Right cardiac atrium (tissue), 5 donors: ENCODE measurements at places on chromosomes 7 and 10.

DNA sequence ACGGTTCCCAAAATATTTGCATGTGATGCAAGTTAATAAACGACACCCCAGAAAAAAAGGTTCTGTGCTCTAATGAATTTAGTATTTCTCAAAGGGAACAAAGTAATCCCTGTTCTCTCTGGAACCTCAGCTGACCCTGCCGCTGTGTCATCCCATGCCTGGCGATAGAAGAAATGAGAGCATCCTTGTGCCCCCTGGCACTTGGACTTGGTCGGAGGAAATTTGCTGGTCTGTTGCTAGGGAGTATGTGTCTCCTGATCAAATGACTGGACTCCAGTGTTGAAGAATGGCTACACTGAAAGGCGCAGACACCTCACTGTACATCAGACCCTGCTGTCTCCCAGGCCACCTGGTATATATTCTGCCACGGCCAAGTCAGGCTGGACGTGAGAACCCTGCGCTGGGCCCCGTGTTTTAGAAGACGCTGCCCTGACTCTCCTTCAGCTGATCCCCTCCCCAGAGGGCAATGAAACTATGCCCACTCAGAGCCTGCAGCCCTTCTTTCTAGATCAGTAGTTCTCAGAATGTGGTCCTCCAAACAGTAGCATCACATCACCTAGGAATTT, 67.2 kb downstream of the THNSL1 start:
- no peak for DNase-seq

DNA sequence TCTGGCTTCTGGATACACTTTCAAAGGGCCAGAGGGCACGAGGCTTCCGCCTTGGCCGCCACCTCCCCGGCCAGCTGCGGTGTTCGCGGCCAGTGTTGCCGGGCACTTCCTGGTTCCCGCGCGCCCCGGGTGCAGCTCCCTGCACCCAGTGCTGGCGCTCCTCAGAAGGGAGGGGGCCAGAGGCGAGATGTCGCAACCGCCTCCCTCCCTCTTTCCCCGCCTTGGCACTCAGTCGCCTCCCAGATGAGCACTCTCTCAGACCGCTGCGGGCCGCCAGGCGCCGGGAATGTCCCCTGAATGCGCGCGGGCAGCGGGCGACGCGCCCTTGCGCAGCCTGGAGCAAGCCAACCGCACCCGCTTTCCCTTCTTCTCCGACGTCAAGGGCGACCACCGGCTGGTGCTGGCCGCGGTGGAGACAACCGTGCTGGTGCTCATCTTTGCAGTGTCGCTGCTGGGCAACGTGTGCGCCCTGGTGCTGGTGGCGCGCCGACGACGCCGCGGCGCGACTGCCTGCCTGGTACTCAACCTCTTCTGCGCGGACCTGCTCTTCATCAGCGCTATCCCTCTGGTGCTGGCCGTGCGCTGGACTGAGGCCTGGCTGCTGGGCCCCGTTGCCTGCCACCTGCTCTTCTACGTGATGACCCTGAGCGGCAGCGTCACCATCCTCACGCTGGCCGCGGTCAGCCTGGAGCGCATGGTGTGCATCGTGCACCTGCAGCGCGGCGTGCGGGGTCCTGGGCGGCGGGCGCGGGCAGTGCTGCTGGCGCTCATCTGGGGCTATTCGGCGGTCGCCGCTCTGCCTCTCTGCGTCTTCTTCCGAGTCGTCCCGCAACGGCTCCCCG, at the start of gene FFAR4:
Gene FFAR4, plus strand, starts transcription at position 231 of the 842 bp plus-strand sequence. Its CDS starts 56 bp downstream, at position 287.
- DNase-seq = peak; percentile 54

- DNase-seq = no peak
Observed at GRCh38 chr10:78337646-78338391, 304.2 kb downstream of the RPS24 start.

GRCh38 chr10:77251297-77252013, 386.2 kb downstream of the KCNMA1 start:
- DNase-seq = no peak

DNA sequence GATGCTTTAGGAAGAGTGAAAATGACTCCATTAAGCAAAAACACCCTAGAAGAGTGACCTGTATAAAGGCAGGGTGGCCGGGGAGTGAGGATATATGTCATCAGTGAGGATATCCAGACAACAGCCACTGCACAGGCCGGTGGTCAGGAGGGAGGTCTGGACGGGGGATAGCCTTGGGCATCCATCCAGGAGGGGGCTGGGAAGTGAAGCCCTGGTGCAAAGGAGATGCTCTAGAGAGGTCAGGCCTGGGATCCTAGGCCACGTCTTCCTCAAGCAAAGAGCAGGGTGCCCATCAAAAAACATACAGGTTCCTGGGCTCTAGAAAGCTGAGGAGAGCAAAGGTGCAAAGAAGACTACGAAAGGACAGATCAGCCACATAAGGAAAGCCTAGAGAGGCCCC, 25.6 kb downstream of the FAM171A1 start:
- DNase-seq = no peak

DNA sequence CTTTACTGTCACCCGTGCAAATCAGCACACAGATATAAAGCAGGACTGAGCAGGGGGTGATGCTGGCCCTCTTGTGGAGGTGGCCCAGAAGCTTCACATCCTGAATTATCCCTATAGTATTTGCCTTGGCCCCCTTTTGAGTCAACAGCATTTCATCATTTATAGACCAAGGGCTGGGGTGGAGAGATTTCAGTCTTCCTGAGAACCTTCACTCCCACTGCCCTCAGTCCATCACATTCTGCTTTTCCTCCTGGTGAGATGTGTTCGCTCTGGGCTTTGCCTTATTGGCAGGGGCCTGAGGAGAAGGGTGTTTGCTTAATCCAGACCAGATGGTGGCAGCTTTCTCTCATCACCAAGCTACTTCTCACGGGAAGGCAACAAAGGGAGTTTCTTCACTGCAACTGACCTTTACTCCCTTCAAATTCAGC, 47.7 kb downstream of the NOC3L start:
- DNase-seq = no peak

- DNase-seq = no peak
Observed at GRCh38 chr7:31695859-31696614, 9.0 kb downstream of the PPP1R17 start.
